Sigmoid colon (tissue), 7 donors: ENCODE measurements at places on chromosomes 7 and 10. TPM values are rescaled to one million over a fixed set of nuclear protein-coding genes. Genes with fewer than 3 reads are reported as not detected.

- no peak for DNase-seq
Observed at GRCh38 chr10:52226197-52226847, 87.8 kb upstream of the DKK1 start.

DNA sequence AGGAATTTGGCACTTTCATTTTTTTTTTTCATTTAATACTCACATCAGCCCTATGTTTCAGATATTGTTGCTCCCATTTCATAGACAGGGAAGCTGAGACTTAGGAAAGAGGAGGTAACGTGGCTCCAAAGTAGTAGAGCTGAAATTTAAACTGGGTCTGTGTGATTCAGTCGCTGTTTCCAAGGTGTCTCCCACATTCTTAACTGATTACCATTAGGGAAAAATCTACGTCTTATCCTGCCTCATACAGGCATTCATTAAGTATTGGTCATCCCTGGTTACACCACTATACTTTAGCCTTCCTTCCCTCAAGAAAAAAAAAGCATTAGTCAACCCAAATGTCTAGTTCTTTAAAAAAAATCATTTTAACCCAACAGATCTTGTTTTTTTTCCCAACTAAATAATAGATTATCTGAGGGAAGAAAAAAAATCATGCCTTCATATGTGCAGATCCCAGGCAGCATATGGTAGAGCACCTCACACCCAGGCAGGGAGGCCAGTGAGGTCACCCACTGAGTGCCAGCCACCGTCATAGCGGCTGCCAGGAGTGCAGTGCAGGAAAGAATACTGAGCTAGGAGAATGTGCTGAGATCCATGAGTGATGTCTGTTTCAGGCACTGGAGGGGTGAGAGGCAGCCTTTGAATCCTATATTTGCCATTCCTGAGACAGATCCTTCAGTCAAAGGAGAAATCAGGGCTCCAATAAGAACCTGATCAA lies 59.0 kb upstream of the SORCS3 start:
- DNase-seq: no peak

DNA sequence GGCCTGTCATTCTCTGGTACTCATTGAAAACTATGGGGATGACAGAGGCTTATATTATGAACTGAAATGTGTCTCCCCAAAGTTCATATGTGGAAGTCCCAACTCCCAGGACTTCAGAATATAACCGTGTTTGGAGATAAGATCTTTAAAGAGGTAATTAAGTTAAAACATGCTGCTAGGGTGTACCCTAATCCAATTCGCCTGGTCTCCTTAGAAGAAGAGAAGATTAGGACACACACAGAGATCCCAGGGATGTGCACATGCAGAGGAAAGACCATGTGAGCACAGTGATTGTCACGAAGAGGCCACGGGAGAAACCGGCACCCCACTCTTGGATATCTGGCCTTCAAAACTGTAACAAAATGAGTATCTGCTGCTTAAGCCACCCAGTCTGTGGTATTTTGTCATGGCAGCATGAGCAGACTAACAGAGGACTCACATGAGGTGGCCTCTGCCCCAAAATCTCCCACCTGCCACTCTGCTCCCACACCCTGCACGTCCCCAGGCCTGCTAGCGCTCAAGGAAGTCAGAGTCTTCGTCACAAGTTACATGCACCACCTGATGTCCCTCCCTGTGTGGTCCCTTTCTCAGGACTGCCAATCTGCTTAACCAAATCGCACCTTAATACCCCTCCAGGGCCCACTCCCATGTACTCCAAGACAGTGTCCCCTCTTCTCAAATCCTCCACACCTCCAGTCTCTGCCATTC lies 26.8 kb downstream of the PLAC9 start:
- DNase-seq: peak; percentile 50

DNA sequence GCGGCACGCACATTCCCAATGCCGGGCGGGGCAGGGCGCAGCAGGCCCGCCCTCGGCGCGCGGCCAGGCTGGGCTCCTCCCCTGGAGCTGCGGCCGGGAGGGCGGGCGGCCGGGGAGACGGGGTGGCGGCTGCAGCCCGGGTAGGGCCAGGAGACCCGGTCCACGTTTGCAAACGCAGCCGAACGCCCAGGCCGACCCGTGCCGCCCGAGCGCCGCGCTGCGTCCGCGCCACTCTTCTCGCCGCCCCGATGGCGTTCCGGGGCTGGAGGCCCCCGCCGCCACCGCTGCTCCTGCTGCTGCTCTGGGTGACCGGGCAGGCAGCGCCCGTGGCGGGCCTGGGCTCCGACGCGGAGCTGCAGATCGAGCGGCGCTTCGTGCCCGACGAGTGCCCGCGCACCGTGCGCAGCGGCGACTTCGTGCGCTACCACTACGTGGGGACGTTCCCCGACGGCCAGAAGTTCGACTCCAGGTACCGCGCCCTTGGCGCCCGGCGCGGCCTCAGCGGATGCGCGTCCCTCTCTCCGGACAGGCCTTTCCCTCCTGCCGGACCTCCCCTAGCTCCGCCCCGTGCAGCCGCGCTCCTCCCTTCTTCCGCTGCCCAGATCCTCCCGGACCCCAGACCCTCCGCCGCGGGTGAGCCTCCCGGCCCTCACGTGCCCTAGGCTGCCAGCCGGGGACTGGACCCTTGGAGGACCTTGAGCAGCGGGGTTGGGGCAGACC lies at the start of gene FKBP9:
FKBP9 (plus strand) TSS at position 115 of the 720 bp plus-strand sequence; CDS start at position 249, 134 bp downstream.
- DNase-seq: peak; percentile 89

GRCh38 chr10:84511106-84511505 lies 182.7 kb downstream of the CCSER2 start:
- no peak for DNase-seq

DNA sequence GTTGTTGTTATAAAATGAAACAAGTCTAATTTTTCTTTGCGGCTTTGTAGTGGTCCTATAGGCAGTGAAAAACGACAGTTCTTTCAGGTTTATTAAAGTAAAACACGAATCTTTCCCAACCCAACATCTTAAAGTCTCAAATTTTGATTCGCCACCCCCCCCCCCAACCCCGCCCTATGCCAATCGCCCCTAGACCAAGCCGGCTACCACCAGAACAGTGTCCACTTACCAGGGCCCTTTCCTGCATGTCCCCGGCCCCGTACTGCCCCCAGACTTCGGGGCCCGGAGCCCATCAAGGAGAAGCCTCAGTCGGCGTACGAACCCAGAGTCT lies 335 bp upstream of the CHCHD1 start:
- DNase-seq: no peak

DNA sequence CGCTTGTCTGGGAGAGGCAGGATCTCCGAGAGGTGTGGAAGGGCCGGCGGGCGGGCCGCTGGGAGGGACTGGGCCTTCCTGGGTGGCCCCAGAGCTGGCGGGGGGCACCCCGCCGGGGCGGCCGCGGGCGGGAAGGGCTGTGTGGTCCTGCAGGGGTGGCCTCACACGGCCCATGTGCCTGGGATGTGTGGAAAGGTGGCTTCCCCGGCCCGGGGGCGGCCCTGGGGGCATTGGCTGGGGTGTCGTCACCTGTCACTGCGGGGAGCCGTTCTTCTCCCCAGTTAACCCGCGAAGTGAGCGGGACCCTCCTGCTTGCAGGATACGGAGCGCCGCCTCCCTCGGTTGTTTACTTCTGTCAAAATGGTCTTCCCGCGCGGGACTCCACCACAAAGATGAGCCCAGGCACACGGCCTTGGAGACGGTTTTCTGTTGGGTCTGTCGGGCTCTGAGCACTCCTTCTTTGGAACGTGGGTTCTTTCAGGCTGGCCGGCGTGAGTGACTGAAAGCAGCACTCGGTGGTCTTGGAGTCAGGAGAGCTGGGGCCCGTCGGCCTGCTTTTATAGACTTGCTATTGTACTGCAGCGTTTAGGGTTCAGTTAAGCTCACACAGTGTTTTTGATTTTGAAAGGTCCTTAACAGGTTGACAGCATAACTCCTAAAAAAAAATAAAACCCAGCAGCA lies 700 bp downstream of the SMC3 start:
- DNase-seq: peak; percentile 74

- DNase-seq: no peak
Observed at GRCh38 chr10:43069211-43069515, 7.7 kb upstream of the RET start.

- no peak for DNase-seq
Observed at GRCh38 chr7:18352339-18353255, 143.0 kb upstream of the HDAC9 start.

DNA sequence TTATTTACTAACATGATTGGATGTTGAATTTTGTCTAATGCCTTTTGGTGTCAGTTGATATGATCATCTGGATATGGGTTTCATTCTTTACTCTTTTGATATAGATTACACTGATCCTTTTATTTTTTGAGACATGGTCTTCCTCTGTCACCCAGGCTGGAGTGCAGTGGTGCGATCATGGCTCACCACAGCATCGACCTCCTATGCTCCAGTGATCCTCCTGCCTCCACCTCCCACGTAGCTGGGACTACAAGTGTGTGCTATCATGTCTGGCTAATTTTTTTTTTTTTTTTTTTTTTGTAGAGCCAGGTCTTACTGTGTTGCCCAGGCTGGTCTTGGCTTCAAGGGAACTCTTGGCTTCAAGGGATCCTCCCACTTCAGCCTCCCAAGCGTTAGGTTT lies 27.1 kb downstream of the BMS1 start:
- no peak for DNase-seq

GRCh38 chr10:102660888-102661657 lies 16.8 kb downstream of the TRIM8 start:
- peak; percentile 84 for DNase-seq

DNA sequence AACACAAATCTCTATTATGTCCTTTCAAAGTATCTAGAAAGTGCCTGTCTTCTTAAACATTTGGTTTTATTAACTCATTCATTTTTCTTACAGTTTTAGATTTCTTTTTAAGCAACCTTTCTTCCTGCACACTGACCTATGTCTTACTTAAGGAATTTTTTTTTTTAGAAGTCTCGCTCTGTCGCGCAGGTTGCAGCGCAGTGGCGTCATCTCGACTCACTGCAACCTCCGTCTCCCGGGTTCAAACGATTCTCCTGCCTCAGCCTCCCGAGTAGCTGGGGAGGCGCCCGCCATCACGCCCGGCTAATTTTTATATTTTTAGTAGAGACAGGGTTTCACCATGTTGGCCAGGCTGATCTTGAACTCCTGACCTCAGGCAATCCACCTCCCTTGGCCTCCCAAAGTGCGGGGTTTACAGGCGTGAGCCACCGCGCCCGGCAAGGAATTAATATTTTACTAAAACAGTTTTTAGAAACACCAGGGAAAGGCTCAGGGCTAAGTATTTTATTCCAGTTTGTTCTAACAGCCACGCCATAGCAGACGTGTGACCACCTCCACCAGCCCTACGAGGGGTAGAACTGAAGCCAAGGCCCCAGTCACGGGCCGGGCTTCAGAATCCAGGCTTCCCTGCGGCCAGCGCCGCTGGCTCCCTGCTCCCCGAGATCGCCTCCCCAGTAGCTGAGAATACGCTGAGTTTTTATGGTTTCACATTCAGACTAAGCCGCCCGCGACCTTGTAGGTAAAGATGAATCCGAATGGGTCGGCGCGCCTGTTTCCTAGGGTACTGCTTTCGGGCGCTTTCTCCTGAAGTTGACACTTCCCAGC lies 941 bp upstream of the LUC7L2 start:
- no peak for DNase-seq

DNA sequence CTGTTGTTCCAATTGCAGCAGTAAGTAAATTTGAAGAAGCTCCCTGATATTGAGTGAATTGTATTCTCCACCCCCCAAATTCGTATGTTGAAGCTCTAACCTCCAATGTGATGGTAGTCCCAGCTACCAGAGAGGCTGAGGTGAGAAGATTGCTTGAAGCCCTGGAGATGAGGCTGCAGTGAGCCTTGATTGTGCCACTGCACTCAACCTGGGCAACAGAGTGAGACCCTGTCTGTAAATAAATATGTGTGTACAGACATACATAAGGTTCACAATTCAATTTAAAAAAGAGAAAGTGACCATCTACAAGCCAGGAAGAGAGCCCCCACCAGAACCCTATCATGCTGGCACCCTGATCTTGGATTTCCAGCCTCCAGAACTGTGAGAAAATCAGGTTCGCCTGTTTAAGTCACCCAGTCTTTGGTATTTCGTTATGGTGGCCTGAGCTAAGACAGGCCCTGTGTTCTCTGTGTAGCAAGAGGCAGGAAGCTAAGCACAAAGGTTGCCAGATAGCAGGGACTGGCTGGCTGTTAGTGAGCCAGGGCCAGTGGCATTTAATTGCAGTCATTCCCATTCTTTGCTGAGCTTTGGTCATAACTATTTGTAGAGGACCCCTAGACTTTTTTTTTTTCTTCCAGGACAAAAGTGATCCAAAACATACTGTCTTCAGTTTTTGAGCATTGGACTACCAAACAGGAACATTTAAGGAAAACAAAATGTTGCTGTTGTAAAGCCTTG lies 45.6 kb downstream of the AUTS2 start:
- no peak for DNase-seq

GRCh38 chr10:24390146-24390700 lies 181.3 kb downstream of the KIAA1217 start:
- DNase-seq: no peak

- no peak for DNase-seq
Observed at GRCh38 chr10:110389255-110389654, 84.5 kb upstream of the SMNDC1 start.

- no peak for DNase-seq
Observed at GRCh38 chr7:19011212-19011611, 106.2 kb downstream of the TWIST1 start.

GRCh38 chr10:116521424-116522290 lies 24.1 kb upstream of the PNLIP start:
- DNase-seq: no peak

DNA sequence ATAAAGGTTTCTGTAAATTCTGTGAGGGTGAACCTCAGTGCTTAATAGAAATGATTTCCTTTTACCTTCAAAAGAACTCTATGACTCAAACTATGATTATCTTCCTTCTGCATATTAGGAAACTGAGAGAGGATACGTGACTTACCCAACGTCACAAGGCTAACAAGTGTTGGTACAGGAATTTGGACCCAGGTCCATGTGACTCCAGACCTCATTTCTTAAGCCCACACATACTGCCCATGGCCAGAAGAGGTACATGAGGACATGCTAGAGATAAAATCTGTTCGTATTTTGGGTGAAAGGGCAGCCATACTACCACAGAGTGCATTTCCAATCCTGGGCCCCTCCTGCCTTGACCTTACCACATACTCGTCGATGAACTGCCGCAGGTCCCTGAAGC lies 61.5 kb upstream of the TM9SF3 start:
- DNase-seq: no peak

GRCh38 chr7:2283074-2283473 lies 31.2 kb downstream of the SNX8 start:
- DNase-seq: no peak

Gene TRIM74
- not detected for total RNA-seq

Gene AGAP5
- total RNA-seq: 4.5 TPM

Gene ZNF117
- 10.2 TPM for total RNA-seq

Gene KLLN
- total RNA-seq: 0.33 TPM

Gene STEAP2
- total RNA-seq: 32.1 TPM
